T-cell (primary cell): ENCODE measurements at places on chromosomes 12 and 14. TPM values are rescaled to one million over a fixed set of nuclear protein-coding genes. Genes with fewer than 3 reads are reported as not detected.

- DNase-seq: no peak
Measured at GRCh38 chr12:88058719-88059077, 29.5 kb upstream of the C12orf50 start.

DNA sequence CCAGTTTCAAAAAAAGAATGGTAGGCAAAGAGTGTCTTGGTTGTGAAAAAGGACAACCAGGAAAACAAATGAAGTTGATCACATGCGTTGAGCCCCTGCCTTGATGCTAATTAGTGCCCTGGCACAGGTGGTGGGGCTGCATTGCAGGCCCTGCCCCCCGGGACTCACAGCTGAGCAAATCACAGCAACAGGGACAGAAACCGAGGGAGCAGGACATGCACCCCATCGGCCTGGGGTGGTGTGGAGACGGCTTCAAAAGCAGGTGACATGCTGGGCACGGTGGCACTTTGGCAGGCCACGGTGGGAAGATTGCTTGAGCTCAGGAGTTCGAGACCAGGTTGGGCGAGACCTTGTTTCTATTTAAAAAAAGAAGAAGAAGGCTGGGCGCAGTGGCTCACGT lies 1.1 kb upstream of the PAPLN start:
- DNase-seq: no peak

- DNase-seq: no peak
Measured at GRCh38 chr12:120751389-120751788, 25.8 kb downstream of the ACADS start.

- no peak for DNase-seq
Measured at GRCh38 chr14:23174296-23175184, 8.9 kb downstream of the SLC7A8 start.

GRCh38 chr12:69816082-69816481 lies 8.9 kb upstream of the MYRFL start:
- DNase-seq: no peak

Gene SYNDIG1L
- not detected for total RNA-seq

GRCh38 chr12:89873745-89874144 lies 165.1 kb upstream of the ATP2B1 start:
- DNase-seq: no peak

DNA sequence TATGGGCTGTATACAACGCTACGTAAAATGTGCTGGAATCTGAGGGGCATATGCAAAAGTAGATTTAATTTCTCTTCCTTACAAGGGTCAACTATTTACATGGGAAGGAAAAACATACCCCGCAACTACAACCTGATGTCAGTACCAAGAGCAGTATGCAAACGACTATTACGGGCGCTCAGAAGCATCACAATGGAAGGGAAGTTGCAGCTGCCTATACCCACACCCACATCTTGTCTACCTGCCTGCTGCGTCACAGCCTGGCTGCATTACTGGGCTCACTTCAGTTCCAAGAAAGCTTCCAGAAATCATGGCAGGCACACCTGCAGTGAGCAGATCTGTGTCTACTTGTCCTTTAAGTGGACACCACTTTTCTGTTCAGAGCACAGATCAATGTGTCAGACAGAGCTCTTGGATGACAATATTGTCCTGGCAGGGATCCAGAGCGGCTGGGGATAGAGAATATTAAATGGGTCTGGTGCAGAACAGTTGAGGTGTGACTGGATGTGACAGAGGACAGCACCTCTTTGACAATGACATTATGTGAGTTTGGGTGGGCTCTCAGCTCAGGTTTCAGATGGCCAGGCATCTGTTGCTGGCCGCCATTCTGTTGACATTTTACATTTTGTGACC lies 41.5 kb upstream of the GNG2 start:
- no peak for DNase-seq

Gene HOXC5
- not detected for total RNA-seq

- no peak for DNase-seq
Measured at GRCh38 chr14:100692859-100693558, 33.7 kb upstream of the DLK1 start.

Gene PZP
- not detected for total RNA-seq

DNA sequence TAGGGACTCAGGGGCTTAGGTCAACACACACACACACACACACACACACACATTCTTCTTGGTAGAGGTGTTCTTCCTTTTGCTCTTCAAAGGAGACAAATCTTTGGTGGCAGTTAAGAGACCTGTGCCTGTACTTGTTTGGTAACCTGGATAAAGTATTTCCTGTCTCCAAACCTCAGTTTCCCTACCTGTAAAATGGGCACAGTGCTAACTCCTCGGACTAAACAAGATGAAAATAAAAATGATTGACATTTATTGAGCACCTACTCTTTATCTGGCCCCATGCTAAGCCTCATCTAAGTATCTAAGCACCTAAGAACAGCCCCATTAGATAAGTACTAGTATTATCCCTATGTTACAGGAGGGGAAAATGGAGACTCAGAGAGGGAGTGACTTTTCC lies 220.8 kb upstream of the MYL2 start:
- DNase-seq: no peak

- no peak for DNase-seq
Measured at GRCh38 chr12:106508966-106509365, 73.8 kb upstream of the RFX4 start.

GRCh38 chr12:129909051-129910020 lies 5.5 kb upstream of the TMEM132D start:
- no peak for DNase-seq

- no peak for DNase-seq
Measured at GRCh38 chr12:79373896-79374499, 316.8 kb downstream of the PAWR start.

Gene ASCL1
- total RNA-seq: not detected

DNA sequence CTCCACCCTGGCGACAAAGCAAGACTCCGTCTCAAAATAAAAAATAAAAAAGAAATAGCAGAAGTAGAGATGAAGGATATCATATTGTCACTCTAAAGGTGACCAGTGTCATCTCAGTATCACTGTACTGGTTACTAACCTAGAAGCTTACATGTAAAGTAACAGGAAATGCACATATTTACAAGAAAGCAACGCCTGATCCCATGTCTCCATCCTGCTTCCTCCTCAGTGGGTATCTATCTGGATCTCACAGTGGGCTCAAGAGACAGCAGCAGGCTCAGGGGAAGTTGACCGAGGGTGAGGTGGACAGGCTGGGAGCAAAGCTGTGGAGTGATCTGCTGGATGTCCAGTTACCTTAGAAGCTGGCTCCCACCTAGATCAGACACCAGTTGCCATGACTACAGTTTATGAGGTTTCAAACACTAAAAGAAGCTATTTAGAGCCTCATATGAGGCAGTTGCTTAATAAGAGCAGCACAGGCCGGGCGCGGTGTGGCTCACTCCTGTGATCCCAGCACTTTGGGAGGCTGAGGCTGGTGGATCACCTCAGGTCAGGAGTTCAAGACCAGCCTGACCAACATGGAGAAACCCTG lies 10.5 kb downstream of the MTRFR start:
- DNase-seq: no peak

GRCh38 chr14:35915185-35915584 lies 89.0 kb downstream of the BRMS1L start:
- DNase-seq: no peak

Gene E2F7
- 0.66 TPM for total RNA-seq

Gene GLI1
- 0.82 TPM for total RNA-seq

Gene CAPZA3
- not detected for total RNA-seq

DNA sequence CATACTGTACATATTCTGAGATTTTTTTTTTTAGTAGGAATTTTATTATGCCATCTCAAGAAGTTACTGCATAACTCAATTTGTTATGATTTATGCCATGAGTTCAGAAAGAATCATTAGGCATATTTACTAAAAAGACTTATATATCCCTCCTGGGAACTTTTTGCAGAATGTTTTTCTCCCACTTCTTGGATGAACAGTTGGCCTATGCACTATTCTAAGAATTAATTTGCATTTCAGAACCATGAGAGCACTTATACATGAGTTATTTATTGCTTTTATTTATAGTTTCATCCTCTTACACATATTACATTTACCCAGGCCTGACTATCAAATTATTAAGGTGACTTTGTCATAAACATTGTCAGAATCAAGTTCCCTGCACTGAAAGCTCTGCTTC lies 6.3 kb upstream of the LRIG3 start:
- no peak for DNase-seq

DNA sequence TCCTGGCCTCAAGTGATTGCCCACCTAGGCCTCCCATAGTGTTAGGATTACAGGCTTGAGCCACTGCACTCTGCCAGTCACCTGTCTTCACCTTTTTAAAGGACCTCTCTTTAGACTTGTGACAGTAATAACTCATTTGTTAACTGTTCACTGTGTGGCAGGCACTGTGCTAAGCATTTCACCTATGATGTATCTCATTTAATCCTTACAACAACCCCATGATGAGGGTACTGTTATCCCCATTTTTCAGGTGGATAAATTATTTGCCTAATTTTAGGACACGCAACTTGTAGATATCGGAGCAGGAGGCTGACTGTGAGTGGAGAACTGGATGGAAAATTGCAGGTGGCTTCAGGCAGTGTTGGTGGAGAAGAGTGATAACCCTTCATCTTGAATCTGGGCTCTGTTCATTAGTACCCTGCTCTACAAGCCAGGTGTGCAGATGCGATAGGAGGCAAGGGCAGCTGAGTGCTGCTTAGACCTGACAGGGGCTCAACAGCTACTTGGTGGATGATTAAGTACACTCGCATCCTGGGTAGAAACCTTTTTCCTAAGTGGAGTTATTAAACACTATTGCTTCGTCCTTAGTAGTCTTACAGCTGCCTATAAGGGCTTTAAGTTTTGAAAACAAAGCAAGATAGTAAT lies 2.7 kb downstream of the TCTN1 start:
- no peak for DNase-seq

DNA sequence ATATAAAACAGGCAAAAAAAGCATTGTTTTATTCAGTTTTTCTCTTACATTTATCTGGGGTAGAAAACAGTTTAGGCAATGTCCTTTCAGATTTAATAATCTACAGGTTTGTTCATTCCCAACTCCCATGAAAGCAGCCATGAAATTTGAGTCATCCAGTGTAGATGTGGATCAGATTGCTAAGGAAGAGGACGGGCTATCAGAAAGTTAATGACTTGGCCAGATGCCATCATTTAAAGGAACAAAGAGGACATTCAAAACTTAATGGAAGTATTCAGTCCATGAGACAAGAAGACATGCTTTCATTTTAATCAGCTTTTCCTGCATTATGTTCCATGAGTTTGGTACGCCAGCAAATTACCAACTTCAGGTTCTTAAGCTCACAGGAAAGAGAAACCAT lies 31.1 kb upstream of the POC1B start:
- no peak for DNase-seq

DNA sequence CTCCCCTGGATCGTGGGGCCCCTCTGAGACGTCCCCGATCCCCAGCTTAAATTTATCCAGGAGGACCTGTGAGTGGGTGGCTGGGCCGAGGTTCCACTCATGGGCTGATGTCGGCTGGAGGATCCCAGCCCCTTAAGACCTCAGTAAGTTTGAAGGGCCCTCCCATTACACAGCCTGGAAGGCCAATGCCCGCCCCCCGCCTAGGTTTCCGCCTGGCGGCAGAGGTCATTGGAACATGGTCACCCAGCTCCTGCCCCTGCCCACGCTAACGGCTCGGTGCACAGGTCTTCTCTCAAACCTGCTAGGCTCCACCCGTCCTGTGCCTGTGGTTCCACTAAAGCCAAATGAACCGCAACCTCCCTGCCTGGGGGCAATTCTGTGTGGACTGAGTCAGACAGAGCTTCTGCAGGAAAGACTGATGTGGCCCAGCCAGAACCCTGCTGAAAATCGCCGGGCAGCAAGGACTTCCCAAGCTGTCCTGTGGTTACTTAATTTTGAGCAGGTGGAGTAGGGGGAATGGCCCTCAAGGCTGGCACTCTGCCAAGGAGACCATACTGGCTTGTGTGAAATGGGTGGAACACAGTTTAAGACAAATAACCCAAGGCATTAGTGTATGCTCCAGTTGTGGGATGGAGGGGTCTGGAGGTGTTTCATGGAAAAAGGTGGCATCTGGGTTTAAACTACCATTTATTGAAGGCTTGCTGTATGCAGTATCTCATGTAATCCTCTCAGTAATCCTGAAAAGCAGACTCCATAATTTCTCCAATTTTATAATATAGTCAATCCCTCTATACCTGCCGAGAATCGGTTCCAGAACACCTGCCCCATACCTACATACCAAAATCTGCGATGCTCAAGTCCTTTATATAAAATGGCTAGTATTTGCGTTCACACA lies 903 bp upstream of the NT5DC3 start:
- DNase-seq: no peak

Gene KRT79
- total RNA-seq: not detected

Gene TPH2
- total RNA-seq: not detected

Gene SLC6A13
- total RNA-seq: 0.49 TPM

DNA sequence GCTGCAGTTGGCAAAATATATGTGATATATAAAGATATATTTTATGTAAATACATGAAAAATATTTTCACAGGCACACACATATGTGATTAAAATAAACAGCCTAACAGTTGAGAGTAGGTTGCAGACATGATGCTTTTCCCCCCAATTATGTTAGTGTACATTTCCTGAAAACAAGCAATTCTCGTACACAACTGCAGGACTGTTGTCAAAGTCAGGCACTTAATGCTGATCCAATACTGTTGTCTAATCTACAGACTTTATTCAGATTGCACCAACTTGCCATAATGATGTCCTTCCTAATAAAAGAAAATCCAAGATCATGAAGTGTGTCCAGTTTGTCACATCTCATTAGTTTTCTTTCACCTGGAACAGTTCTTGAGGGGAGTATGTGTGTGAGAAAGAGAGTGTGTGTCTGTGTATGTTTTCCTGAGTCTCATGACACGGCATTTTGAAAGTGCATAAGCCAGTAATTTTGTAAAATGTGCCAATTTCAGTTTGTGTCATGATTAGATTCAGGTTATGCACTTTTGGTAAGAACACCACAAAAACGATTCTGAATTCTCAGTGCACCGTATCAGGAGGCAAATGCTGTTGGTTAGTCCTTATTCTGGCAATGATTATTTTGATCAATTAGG lies 16.5 kb upstream of the SEL1L start:
- DNase-seq: no peak

DNA sequence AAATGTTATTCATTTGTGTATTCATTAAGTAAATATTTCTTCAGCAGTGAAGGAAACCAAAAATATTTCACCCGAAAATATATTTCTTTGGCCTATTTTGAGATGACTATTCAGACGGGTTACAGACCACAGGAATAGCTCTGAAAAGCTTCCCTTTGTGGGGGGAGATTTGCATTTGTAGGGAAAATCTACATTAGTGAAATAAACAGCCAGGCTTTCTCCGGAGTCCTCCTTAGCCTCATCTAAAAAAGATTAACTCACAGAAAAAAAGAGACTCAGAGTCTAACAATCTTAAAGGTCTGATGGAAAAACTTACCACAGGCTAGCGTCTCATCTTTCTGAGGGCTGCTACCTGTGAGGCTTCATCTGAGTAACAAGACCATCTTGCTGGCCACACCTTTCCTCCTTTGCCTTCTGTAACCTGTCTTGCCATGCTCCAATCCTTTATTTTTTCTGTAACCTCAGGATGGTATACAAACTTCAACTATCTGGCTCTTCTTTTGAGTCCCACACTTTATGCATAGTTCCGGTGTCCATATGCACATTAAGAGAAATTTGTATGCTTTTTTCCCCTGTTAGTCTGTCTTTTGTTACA lies 100.7 kb downstream of the CNTN1 start:
- no peak for DNase-seq

Gene WNT1
- total RNA-seq: 2.6 TPM

GRCh38 chr12:90515199-90516175 lies 439.5 kb downstream of the CCER1 start:
- DNase-seq: no peak
